ENCODE measurements at places on chromosomes 5 and 9.

DNA sequence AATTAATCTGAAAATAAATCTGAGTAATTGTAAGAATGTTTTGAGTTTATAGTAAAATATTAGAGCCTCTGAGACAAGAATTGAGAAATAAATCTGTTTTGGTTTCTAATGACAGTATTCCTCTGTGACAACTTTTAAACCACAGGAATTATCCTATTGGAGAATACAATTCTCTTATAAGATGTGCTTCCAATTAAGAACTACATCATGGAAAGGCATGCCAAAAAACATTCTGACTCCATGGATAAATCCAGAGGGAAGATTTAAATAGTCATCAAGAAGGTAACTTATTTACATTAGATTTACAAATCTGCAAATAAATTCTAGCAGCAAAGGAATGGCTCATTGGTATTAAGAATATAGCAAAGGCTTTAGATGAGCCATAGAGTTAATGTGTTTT lies 178.3 kb upstream of the ACOT12 start:
- peak; percentile 31 for DNase-seq

DNA sequence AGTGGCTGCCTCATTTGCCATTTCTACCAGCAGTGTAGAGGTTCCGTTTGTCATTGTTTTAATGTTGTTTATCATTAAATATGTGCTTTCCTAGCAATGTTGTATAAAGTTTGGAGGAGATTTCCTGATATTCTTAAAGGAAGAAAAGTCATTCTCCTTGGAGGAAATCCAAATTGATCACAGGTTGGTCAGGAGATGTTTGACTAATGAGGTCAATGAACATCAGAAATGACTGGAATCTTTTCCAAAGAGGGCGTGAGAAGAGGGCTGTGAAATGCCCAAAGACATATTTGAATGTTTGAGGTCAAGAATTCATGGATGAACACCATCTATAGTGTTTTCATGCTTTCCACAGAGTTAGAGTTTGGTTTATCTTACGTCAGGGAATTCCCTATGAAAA lies 471.3 kb downstream of the MAT2B start:
- DNase-seq: no peak

DNA sequence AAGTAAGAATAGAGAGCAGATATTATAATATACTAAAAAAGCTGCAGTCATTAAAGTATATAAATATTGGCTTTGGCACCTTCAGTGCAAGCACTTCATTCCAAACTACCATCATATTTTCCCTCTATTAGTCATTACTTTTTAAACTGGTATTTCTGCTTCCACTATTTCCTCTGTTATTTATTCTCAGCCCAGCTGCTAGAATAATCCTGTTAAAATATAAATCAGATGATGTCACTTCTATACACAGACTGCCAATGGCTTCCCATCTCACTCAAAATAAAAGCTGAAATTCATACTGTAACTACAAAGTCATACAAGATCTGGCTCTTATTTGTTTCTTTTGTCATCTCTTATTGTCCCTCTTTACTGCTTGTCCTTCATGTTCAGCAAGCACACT lies 432.9 kb downstream of the TLE4 start:
- peak; percentile 23 for DNase-seq

DNA sequence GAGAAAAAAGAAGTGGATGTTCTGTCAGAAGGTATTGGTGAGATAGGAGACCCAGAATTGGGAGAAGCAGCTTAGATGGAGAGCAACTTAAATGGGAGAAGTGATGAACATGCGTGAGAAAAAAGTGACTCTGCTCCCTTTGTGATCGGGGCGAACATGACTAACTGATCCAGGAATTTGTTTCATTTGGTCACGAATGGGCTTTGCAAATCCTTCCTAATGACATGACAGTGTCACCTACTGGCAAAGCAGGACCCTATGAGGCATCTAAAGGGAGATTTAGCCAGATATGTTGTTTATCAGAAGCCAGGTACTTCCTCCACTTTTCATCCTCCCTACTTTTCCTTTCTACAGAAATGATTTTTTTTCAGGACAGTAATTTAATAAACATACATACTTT lies 787.4 kb upstream of the RGMB start:
- no peak for DNase-seq

- no peak for DNase-seq
These were observed 36.0 kb downstream of the DENND1A start for GRCh38 chr9:123893831-123894460.

DNA sequence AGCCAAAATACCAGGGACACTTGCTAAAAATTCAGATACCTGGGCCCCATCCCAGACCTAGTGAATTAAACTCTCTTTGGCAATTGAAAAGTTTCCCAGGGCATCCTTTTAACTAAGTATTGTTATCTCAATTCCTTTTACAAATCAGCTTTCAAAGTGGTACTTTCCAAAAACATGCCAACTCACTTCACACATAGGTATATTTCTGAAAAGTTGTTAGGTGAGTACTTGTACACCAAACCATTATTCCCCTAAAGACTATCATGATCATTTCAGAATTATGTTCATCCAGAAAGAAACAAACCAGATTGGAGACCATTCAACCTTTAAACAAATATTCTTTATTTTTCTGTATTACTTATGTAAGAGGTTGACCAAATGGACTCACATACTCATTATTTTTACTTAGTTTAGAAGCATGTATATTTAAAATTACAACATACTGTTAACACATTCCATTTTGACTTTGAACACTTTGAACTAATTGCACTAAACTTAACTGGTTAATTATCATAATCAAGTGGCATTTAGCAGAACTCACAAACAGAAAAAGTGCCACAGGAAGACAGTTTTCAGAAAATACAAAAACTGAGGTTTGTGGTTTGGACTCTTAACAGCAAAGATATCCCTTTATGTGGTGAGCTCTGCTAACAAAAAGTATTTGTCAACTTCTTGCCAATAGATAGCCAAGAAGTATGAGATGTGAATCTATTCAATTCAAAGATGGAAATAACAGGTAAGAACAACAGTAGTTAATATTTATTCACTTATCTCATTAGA lies 40.7 kb downstream of the KIAA0825 start:
- no peak for DNase-seq

- DNase-seq: no peak
These were observed 90.1 kb upstream of the VLDLR start for GRCh38 chr9:2531481-2531880.

- no peak for DNase-seq
These were observed 89.4 kb downstream of the OTULIN start for GRCh38 chr5:14753947-14754346.

DNA sequence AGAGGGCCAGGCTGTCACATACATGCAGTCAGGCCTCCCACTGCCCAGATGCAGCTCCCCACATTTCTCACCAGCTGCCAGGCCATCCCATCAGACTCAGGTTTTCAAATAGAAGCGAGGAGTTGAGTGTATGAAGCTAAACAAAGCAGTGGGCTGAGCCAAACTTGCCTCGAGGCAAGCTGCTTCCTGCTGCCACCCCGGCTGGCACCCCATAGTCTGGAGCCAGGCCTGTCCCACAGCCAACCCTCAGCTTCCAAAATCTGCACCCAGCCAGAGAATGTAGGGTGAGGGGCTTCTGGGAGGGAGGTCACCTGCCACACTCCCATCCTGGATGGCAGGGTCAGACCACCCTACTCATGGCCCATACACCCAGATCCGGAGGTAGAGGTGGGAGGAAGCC lies 22.3 kb upstream of the ALDH1B1 start:
- no peak for DNase-seq

- DNase-seq: no peak
These were observed 52.4 kb upstream of the HMHB1 start for GRCh38 chr5:143759396-143760130.

DNA sequence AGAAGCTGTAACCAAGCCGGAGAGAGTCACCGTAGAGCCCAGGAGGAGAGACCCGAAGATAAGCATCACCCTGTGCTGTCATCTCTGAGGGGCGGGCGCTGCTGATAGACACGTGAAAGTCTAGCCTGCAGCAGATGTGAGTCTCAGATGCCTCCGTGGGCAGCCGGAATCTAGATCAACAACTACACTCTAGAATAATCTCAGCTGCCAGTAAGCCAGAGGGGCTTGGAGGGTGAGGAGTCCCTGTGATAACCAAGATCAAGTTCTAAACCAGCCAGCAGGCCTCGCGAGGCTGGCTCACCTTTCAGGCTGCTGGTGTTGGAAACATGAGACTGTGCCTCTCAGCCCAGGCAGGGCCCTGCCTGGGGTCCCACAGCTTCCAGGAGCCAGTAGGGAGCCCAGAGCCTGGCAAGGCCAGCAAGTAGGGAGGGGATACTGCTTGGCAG lies 54.1 kb downstream of the DAPK1 start:
- no peak for DNase-seq

DNA sequence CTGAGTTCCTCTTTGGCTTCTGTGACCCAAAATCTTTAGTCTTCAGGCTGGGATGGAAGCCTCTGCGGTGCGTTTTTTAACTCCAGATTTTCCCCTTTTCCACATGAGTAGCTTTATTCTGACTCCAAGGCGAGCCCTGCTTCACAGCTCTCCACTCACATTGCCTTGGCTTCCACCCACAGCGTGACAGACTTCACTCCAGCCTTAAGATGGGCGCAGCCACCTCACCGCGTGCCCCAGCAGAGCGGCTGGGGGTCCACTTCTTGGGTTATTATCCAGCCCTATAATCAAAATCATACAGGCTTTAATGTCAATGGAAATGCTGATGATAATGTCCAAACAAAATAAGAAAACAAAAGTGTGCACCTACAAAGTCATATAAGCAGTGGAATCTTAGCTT lies 1.2 kb downstream of the EXOC3 start:
- no peak for DNase-seq

DNA sequence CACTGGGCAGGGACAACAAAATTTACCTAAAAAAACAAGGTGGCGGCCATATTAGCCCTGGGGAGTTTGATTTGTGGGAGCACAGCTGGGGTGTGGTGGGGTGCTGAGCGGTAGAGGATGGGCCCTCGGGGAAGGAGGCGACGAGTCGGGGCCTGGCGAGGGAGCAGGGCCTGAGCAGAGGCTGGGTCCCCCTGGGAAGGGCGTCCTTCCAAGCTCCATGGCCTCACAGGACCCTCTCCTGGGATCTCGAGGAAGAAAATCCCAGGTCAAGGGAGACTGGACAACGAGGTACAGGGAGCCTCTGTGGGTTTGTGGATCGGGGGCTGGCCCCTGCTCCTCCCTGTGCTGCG lies 165.5 kb downstream of the CACNA1B start:
- no peak for DNase-seq

DNA sequence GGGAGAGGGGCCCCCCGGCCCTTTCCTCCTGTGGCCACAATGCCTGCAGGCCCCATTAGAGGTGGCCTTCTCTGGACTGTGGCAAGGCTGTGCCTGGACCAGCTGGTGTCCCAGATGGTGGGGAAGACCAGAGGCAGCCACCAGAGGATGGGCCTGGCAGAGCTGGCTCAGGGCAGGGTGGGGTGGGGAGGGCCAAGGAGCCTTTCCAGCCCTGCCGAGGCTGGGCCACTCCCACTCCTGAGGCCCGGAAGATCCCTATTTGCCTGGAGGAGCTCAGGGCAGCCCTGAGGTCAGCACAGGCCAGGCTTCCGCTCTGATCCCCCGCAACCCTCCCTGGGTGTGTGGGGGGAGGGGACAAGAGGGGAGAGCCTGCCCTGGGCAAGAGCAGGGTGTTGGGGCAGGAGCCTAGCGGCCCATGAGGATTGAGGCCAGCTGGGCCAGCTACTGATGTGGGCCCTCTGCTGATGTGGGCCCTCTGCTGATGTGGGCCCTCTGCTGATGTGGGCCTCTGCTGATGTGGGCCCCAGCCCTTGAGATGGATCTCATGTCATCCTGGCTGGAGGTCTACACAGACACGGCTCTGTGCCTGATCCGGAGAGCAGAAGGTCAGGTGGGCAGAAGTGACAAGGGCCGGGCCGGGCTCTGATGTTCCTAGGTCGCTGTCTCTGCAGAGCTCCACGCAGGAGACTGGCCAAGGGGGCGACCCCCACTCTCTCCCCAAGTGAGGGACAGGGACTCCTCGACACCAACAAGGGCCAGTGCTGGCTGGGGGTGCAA lies 6.0 kb downstream of the MRPS2 start:
- no peak for DNase-seq

GRCh38 chr5:149371296-149371962 lies 7.7 kb downstream of the IL17B start:
- no peak for DNase-seq

DNA sequence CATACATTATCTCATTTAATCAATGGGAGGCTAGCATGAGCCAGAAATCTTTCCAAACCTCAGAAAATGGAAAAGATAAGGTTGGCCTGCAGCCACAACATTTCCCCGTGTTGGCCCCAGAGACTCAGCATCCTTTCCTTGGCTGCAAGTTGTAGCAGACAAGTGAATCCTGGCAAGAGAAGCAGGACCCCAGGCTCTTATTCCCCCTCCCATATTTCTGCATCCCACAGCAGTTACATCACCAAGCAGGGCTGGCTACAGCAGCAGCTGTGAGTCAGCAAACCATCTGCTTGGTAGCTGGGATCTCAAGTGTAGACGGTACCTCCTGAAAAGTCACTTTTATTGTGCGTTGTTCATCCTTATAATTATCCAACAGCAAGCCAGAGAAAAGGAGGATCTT lies 212.4 kb downstream of the GNA14 start:
- DNase-seq: peak; percentile 26

GRCh38 chr5:154351566-154351965 lies 94.2 kb upstream of the SAP30L start:
- no peak for DNase-seq

- DNase-seq: no peak
These were observed 96.6 kb downstream of the GALNT10 start for GRCh38 chr5:154287136-154287535.

GRCh38 chr9:103811462-103811861 lies 282.6 kb upstream of the SMC2 start:
- DNase-seq: no peak

DNA sequence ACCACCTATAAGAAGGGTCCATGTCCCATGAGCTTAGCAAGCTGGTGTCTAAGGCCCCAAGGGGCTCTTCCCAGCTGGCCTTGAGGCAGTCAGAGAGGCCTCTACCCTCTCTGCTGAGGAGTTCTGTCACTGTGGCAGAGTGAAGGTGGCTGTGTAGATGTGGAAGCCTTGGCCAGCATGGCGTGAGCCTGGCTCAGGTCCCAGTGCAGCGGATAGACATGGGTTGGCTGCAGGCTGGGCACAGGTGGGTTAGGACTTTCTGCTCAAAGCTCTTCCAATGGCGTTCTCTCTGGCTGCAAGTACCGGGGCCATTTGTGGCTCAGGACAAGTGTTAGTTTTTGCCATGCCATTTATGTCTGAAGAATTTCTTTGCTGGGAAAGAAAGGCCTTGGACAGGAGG lies 47.3 kb downstream of the JADE2 start:
- no peak for DNase-seq

- DNase-seq: peak; percentile 39
These were observed 70.1 kb downstream of the PCSK5 start for GRCh38 chr9:75960551-75960950.
